ENCODE measurements at places on chromosomes 12 and 14.

DNA sequence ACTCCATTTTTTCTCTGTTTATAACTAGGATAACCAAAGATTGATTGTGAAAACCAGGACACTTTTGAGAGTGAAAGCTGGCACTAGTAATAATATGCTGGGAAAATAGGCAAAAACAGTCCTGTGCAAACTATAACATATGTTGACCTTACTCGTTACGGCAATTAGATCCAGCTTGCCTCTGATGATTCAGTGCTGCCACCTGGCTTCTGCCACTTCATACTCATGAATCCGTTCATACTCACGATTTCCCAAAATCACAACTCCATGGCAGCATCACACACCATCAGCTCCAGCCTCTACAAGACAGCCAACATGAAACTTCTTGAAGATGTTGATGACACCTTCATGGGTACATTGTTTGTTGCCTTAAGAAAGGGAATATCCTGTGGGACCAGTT lies 49.1 kb upstream of the CAND1 start:
- DNase-seq: no peak

DNA sequence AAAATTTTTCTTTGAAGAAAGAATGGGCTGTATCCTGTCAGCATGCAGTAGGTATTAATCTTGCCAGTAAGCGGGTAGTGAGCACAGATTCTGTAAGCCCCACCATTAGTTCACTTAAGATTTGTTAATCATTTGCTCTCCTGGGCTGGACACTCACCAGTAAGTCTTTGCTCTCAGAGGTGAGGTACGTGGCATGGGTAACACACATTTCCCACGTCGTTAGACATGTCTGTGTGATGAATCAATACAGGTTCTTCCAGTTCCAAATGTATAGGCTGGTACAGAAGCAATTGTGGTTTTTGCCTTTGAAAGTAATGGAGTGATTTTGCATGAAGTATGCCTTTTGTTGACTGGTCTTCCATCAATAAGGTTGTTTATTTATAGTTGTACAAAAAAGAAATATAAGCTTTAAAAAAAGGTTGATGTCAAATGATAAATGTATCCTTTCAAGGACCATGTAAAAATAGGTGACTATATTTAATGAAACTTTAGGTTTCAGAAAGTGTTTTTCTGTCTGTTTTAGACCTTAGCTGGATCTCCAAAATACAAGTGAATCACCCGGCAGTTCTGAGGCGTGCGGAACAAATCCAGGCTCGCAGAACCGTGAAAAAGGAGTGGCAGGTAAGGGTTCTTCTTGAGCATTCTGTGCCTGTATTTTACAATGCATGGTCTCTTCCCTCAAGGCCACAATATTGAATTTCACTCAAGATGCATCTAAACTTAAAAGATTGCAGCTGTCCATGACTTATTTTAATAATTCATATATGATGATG lies 45.5 kb downstream of the DERA start:
- DNase-seq: no peak

DNA sequence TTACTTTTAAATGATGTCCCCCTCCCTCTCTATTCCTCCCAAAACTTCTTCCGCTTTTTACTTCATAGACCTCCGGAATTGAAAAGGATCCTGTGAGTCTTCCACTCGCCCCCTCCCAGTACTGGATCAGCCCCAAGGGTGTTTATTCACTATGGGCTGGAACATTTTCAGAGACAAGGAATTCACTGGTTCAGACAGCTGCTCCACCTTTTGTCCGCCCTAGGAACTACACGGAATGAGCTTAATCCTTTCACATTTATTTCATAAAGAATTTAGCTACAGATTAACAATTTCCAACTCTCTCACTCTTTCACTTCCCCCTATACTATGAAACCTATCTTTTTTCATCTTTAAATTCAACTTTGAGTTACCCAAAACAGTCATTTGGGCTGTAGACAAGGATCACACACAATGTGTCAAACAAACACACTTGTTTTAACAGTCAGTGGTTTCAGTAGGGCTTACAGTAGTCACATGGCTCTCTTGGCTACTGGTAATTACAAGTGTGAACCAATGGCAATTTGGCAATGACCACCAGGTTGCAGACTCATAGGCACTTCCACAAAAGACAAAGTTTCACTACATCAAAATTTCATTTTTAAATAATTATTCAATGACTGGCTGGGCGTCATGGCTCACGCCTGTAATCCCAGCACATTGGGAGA lies 20.6 kb downstream of the CNIH1 start:
- DNase-seq: no peak

- no peak for DNase-seq
These were observed 155.3 kb upstream of the FSCB start for GRCh38 chr14:44662250-44662891.

- DNase-seq: no peak
These were observed 18.5 kb downstream of the CORO1C start for GRCh38 chr12:108712925-108713203.

GRCh38 chr12:10952645-10953044 lies 13.6 kb upstream of the TAS2R14 start:
- DNase-seq: no peak

DNA sequence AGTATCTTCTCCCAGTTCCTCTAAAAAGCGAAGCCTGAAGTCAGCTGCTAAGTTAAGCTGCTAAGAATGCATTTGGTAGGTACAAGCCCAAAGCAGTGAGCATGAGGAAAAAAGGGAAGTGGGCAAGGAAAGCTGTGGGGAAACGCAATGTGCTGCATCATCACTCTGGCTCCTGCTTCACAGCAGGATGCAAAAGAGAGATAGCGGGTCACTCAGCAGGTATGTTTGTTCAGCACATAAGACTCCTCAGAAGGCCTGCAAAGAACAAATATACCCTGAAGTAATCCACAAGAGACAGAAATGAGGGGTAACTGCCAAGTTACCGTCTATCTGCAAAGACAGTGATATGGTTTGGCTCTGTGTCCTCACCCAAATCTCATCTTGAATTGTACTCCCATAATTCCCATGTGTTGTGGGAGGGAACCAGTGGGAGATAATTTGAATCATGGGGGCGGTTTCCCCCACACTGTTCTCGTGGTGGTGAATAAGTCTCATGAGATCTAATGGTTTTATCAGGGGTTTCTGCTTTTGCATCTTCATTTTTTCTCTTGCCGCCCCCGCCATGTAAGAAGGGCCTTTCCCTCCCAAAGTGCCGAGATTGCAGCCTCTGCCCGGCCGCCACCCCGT lies 127.4 kb upstream of the EGLN3 start:
- DNase-seq: no peak

- DNase-seq: peak; percentile 76
These were observed 100.0 kb downstream of the ARF6 start for GRCh38 chr14:49992901-49993339.

DNA sequence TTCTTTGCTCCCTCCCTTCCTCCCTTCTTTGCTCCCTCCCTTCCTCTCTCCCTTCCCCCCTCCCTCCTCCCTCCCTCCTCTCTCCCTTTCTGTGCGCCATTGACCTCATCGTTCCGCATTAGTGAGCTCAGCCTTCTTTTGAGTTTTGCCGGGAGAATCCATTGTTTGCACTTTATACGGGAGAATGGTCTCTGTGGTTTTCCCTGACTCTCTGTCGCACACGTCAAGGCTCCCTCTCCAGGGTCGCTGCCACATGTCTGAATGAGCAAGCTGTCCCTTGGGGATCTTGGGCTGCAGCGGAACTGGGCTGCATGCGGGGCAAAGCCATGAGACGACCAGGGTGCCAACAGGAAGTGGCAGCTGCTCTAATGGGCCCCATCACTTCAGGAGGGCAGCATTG lies 118.5 kb downstream of the GLT1D1 start:
- DNase-seq: no peak

DNA sequence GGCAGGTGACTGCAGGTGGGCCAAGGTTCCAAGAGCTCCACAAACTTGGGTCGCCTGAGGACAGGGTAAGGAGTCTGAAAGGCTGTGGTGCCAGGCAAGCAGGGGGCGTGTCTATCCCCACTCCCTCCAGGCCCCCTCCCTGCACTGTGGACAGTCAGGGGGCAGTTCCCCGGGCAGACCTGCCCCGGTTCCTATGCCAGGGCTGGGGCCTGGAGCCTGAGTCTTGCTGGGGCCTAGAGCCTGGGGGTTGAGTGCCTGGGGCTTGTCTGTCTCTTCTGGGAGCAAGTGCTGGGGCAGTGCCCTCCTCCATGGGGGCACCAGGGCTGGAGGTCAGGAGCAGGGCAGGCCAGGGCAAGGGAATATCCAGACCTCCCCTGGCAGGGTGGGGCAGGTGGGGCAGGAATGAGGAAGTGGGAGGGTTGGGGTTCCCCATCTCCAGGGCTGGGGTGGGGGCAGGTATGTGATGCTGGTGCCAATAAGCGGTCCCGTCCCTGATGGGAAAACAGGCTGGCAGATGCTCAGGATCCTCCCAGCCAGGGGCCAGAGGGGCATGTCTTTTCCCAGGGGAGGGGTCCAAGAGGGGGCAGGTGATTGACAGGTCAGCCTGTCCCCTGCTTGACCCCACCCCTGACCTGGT lies 11.9 kb upstream of the TNFAIP2 start:
- no peak for DNase-seq

Measured in right atrium auricular region (tissue), 2 donors.